ENCODE measurements at places on chromosomes 12 and 14.

DNA sequence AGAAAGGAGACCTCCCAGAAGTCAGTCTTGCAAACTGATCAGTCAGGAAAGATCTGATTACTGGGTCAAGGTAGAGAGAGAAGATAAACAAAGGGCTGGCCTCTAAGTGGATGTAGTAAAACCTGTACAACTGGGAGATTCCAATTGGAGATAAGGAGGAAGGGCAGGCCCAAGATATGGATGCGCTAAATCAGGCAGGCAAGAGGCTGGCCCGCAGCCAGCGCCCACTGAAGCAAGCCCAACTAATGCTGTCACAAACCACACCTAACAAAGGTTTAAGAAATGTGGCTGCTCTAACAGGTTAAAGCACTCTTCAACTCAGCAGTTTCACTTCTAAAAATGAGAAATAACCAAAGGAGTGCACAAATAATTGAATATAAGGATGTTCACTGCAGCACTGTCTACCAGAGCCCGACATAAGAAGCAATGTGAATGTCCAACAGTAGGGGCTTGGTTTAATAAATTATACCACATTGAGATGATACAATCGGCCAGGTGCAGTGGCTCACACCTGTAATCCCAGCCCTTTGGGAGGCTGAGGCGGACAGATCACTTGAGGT is 4.7 kb downstream of the GLTP start:
- no peak for DNase-seq

DNA sequence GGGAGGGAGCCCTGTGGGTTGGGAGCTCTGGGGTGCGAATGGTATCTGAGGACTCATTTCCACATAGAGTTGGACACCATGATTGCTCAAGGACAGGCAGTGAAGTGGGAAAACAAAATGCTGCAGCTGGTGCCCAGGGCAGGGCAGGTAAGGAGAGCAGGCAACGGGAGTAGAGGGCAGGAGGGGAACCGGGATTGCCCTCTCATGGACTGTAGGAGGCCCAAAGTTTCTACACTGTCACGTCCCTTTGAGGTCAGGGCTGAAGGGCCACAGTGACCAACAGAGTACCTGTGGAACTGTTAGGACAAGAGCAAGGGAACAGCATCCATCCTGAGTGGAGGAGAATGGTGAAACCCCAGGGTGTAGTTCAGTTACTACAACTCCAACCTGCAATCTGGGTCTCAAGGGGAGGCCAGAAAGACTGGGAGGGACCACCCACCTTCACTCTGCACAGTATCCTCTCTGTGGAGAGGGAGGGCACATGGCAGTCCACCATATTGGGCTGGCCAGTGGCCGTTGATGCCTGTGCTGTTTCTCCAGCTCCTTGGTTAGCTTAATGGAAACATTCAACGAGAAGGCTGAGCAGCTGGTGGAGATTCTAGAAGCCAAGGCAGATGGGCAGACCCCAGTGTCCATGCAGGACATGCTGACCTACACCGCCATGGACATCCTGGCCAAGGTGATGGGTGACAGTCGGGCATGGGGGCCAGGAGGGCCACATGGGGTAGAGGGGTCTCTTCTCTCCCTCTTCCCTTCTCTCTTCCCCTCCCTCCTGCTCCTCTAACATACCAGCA is 22.2 kb downstream of the CYP46A1 start:
- no peak for DNase-seq

GRCh38 chr12:3770891-3771290 is 18.0 kb upstream of the CRACR2A start:
- DNase-seq: no peak

DNA sequence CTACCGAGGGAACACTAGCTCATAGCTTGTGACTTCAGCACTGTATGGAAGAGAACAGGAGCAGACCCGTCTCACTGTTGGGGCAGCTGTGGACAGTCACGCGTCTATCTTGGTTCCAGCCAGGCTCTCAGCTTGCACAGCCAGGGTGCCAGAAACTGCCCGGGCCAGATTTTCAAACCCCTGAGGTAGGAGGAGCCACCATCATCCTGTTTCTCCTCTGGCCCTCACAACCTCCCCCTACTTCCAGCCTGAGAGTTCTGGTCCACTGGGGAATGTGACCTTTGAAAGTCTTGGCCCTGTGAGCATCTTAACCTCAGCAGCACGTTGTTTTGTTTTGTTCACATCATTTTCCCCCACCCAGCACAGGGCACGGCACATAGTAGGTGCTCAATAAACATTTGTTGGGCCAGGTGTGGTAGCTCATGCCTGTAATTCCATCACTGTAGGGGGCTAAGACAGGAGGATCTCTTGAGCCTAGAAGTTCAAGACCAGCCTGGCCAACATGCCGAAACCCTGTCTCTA is 50.4 kb downstream of the PSMA6 start:
- DNase-seq: no peak

GRCh38 chr12:2751686-2752085 is 43.1 kb upstream of the FKBP4 start:
- DNase-seq: no peak

DNA sequence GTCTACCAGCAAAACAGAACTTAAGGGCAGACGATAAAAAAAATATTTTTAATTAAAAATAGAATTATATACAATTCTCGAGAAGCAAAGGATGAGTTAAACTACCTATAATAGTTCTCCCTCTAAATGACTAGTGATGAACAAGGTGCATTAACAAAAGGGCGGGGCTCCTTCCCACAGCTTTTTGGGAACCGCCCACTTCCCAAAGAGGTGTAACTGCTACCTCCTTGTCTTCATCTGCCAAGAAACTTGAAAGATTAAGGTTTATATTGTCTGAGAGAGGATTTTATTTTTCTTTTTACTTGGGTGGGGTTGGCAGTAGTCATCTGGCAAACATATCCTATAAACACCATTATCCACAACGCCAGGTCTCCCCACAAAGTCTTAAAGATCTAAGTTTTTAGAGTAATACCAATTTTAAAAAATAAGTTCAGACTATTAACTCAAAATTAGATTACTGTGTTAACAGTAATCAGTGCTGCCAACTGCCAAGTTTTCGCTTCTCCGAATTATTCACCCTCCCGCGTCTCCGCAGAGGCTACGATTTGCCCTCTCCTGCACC is 938 bp downstream of the RALGAPA1 start:
- no peak for DNase-seq

GRCh38 chr12:47144769-47145168 is 65.0 kb upstream of the AMIGO2 start:
- no peak for DNase-seq

DNA sequence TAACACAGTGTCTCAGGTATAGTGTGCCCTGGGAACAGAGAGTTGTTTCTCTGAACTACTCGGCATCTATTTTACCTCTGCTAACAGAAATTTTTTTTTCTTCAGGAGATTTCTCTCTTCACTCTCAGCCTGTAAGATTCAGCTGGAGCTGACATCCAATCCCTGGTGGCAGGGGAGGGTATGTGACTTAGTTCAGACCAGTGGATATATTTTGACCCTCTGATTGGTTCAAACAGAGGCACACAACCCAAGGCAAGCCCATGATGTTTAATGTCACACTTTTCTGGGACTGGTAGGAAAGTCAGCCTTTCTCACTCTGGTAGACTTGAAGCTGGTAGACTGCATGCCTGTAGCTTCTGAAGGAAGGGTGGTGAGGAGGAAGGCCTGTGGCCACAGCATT is 147.9 kb downstream of the HMGA2 start:
- no peak for DNase-seq

DNA sequence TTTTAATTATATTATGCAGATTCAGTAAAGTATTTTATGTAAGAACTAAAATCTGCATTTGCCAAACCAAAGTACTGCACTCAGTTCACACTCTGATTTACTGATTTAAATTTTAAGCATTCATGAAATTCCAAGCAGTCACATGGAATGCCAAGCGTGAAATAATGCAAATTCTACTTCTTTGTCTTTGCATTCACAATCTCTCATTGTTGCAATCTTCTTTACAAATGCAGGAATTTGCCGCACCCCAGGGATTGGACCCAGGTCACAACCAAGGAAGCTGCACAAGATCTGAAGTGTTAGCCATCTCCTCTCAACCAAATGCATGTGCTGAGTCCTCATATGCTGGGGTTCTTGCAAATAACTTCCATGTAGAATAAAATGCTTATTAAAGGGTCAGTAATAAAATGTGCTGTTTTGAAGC is 71.9 kb downstream of the TUNAR start:
- no peak for DNase-seq

DNA sequence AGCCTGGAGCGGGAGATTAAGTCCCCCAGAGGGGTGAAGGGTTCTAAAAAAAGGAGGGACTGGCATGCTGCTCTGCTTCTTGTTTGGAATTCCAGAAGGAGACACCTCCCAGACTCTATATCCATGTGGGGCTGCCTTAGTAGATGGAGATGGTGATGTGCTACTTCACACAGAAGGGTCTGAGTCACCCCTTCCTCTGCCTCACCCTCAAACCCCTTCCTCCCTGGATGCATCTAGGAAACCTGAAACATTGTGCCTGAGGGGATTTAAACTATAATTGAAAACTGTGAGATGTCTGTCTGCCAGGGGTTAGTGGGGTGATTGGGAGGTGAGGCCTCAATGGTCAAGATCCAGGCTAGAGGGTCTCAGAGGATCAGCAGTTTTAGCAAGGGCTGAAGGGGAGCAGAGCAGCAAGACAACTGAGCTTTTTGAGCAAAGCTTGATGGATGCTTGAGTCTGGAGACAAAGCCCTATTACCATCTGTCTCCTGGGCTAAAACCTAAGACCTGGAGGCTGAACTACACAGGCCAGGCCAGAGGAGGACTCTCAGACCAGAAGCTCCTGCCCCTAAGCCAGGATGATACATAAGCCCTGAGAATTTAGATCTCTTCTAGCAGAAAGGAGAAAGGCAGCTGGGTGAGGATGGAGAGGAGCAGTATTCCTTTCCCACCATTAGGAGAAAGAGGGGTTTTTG is 314.7 kb upstream of the ATP2B1 start:
- no peak for DNase-seq

DNA sequence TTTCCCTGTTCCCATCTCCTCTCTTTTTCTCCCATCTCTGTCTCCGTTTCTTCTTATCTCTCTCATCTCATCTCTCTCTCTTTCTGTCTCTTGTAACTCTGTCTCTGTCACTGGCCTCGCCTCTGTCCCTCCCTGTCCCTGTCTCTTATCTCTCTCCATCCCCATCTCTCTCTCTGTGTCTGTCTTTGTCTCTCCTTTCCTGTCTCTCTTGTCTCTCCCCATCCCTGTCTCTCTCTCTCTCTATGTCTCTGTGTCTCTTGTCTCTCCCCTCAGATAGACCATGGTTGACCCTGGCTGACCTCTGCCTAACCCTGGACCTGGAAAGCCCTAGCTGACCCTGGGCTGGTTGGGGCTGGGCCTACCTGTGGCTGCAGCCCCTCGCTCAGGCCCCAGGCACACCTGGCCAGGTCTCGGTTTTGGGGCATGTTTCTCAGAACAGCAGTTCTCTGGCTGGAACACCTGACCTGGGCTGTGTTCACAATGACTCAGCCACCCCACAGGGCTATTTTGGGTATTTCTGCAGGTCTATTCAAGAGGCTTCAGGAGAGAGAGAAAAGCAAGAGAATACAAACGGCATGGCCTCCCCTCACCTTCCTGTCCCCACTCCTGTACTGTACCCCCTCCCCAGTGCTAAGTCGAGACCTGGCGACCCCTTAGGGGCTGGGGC is 174.4 kb downstream of the TMEM121 start:
- no peak for DNase-seq

- no peak for DNase-seq
These were observed 17.8 kb downstream of the SRRM4 start for GRCh38 chr12:118999107-118999506.

GRCh38 chr12:89414322-89414721 is 62.0 kb upstream of the DUSP6 start:
- DNase-seq: no peak

GRCh38 chr12:47014474-47014873 is 64.9 kb upstream of the PCED1B start:
- no peak for DNase-seq

GRCh38 chr14:102344485-102344884 is 18.2 kb downstream of the CINP start:
- DNase-seq: no peak

DNA sequence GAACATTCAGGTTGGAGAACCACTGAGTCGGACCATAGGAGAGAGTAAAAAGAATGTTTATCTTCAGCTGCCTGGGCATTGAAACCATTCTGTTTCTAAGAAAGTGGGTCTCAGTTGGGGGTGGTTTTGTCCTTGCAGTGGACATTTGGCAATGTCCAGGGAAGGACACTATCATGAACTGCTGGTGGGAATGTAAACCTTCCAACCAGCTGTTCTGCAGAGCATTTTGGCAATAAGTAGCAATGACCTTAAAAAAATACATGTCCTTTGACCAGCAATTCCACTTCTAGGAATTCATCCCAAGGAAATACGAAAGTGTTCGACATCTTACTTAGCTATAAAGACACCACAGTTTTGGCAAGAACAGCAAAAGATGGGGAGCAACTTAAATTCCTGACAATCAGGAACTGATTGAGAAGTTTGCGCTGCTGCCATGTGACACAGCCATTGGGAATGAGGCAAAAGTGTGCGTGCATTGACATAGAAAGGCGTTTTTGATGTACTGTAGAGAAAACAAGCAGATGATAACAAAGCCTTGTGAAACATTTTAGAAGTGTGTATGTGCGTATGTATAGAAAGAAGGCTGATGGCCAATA is 82.9 kb upstream of the MAP1LC3B2 start:
- DNase-seq: no peak

DNA sequence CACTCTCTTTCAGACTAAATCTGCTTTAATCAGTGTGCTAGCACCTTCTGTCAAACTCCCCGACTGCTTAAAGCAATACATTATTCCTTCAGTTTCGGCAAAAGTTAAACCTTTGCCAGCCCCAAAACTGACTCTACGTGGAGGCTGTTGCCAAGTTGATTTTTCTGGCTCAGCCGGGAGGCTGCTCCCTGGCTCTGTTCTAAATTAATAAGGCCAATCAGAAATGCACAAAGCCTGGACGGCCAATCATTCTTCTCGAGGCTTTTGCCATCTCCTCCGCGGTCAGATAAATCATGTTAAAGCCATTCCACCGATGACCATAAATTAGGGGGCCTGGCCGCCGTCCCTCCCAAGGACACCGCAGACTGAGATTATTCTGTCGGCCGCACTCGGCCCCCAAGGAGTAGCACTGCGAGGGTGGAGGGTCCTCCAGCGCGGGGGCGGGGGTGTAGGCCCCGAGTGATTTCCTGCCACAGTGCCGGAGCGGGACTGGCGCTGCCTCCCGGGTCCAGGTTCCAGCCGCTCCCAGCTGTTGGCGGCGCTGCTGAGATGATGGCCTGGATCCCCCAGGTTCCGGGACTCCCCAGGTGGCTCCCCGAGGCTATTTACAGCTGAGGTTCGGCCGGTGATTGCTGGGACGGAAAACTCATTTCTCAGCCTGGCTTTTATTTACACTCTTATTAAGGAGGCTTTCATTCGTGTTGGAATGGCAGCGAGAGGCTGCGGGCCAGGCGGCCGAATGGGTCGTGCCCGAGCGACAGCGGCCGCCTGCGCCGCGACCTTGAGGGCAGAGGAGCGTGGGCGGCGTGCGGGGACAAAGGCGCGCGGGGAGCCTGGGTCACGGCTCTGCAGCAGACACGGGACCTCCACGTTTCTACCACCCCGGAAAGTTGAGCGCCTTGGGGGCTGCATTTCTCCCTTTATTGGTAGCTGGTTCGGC is 165.1 kb downstream of the MON2 start:
- no peak for DNase-seq

DNA sequence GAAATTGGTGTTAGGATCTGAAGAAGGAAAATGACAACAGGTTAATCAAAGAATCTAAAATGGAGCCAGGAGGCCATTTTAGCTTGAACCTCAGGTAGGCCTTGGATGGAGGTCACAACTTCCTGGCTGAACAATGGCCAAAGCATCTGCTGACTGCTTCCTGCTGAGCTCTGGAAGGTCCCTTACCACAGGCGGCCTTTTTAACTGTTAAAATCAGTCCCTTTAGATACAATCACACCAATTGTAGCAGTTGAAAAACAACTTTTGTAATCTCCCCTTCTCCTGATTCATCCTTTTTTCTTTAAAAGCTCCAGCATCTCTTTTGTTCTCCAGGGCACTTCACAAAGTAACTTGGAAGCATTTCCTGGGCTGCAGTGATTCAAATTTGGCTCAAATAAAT is 388.8 kb downstream of the PDZRN4 start:
- no peak for DNase-seq

Measured in activated naive CD4-positive, alpha-beta T cell (primary cell).